ENCODE measurements at places on chromosomes 12 and 14.

- no peak for DNase-seq
Measured at GRCh38 chr14:82647088-82647810, 1113.6 kb upstream of the SEL1L start.

DNA sequence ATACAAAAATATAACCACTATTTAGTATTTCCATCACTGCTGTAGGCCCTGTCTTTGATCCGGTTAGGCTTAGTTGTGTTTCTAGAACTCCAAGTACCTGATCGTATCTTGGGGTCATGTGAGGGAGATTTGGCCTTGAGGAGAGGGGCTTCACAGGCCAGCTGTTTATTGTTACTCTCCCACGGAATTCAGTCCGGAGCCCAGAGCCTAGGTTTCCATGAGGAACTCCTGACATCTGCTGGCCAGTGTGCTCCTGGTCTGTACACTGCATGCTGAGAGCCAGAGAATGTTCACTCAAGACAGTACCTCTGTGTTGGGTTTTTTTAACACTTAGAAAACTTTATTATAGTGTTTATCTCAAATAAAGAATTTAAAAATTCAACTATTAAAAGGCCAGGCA lies 341.0 kb upstream of the TMEM132C start:
- DNase-seq, result no peak

DNA sequence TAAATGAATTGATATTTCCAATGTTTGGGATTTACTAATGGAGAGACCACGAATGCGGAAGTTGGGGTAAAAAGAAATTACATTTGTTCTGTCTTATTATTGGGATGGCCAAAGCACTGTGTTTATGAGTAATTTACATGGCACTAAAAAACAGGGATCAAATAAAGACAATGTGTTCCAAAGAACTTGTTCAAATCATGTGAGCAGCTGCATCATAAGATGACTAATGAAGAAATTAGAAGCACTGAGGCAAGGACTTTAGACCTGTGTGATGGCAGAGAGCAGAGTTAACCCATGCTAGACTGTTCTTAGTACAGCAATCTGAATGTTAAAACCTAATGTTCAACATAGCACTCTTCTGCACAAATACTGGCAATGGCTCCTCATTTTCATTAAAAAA lies 34.3 kb upstream of the DCN start:
- no peak for DNase-seq

- DNase-seq, result no peak
Measured at GRCh38 chr14:70033561-70033960, 154.3 kb downstream of the SMOC1 start.

GRCh38 chr12:132423820-132424645 lies 65.9 kb upstream of the FBRSL1 start:
- DNase-seq, result no peak

DNA sequence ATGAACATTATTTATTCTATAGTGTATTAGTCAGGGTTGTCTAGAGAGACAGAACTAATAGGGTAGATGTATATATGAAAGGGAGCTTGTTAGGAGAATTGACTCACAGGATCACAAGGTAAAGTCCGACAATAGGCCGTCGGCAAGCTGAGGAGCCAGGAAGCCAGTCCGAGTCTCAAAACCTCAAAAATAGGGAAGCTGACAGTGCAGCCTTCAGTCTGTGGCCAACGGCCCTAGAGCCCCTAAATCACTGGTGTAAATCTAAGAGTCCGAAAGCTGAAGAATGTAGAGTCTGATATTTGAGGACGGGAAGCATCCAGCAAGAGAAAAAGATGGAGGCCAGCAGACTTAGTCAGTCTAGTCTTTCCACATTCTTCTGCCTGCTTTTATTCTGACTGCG lies 912.2 kb downstream of the FLRT2 start:
- no peak for DNase-seq

- no peak for DNase-seq
Measured at GRCh38 chr12:124392271-124392666, 97.4 kb downstream of the RFLNA start.

DNA sequence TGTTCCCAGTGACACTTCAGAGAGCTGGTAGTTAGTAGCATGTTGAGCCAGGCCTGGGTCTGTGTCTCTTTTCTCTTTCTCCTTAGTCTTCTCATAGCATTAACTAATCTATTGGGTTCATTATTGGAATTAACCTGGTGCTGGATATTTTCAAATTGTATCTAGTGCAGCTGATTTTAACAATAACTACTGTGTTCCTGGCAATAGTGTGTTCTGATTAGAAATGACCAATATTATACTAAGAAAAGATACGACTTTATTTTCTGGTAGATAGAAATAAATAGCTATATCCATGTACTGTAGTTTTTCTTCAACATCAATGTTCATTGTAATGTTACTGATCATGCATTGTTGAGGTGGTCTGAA lies 3.0 kb downstream of the FOS start:
- DNase-seq, result no peak
